ENCODE measurements at places on chromosomes 7 and 10. TPM values are rescaled to one million over a fixed set of nuclear protein-coding genes. Genes with fewer than 3 reads are reported as not detected.

The CLRN3 gene
- total RNA-seq, result not detected

DNA sequence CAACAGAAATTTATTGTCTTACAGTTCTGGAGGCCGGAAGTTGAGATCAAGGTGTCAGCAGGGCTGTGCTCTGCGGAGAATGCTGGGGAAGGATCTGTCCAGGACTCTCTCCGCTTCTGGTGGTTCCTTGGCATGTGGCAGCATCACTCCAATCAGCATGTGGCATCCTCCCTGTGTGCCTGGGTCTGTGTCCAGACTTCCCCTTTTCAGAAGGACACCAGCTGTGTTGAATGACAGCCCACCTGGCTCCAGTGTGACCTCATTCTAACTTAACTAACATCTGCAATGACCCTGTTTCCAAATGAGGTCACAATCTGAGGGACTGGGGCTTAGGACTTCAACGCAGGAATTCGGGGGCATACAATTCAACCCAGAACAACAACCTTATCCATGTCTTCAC, 141.9 kb downstream of the BMS1 start:
- DNase-seq, result no peak

DNA sequence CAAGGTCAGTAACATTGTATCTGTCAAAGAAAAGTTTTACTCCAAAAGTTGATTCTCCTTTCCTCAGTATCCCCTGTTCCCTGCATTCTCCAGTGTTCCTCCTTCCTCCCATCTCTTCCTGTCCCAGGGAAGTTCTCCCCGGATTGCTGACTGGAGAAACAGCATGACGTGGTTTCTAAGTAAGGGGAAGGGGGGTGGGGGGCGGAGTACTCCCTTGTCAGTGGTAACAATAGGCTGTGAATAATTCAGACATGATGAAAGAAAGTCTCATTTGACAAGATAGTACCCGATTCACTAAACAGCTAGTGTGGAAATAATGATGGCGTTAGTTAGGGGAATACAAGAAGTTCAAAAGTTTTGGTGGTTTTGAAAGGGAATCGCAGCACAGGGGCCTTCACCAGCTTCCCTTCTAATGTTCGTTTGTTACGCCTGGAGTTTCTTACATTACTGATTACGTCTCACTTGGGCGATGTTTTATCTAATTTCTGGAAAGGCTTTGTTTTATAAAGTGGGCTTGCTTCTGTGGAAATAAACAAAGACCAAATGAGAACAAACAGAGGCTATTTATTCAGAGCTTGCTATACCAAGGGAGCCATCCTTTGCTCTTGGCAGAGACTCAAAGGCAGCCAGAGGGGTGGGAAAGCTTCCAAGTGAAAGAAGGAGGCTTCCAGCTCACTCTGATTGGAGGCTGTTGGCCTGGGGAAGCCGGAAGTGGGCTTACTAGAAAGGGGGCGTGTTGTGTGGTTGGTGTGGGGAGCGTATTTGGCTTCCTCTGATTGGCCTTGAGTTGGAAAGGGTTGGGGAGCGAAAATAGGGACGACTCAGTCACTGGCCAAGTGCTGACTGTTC, 453.7 kb downstream of the SDK1 start:
- DNase-seq, result no peak

DNA sequence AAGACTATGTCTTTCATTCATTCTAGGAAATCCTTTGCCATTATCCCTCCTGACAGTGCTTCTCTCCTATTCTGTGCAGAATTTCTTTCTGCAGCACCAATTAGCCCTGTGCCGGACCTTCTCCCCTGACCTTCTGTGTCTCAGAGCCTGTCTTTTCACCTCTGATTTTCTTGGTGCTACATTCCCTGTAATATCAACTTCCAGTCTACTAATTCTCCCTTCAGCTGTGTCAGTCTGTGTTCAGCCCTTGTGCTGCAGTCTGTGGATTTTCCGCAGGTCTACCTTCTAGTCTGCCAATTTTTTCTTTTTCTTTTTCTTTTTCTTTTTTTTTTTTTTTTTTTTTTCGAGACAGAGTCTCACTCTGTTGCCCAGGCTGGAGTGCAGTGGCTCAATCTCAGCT, 115.8 kb downstream of the ELFN1 start:
- no peak for DNase-seq

- DNase-seq, result no peak
These were observed 68.0 kb downstream of the GBF1 start for GRCh38 chr10:102313221-102313896.

GRCh38 chr10:5927306-5927705, 37.3 kb downstream of the FBH1 start:
- no peak for DNase-seq

DNA sequence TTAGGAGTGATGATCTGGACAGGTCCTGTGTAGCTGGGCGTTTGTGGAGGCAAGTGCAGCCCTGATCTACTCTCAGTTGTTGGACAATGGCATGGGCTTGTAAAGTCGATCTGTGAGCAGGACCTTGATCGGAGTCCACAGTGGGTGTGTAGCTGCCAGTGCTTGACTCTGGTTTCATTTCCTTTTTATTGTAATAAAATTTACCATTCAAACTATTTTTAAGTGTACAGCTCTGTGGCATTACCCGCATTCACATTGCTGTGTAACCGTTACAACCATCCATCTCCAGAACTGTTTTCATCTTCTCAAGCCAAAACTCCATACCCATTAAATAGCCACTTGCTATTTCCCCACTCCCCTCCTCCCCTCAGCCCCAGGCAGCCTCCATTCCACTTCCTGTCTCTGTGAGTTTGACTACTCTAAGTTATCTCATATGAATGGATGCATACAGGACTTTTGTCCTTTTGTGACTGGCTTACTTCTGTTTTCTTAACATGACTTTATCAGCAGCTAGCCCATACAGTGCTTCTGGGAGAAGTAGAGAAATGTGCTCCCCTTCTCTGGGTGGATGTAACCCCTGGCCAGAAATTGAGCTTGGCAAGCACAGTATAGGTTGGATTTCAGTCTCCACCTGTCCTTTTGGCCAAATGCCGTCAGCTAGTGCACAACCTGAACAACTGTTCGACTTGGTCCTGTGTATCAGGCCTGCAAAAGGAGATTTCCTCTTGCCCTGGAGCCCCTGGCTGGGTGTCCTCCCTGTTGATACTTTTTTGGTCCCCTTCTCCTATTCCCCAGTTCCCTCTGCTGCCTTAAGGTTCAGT, 180.0 kb downstream of the LRMDA start:
- no peak for DNase-seq

- no peak for DNase-seq
These were observed 37.5 kb downstream of the AHCYL2 start for GRCh38 chr7:129262324-129262723.

GRCh38 chr7:30005464-30005863, 15.9 kb upstream of the SCRN1 start:
- no peak for DNase-seq

DNA sequence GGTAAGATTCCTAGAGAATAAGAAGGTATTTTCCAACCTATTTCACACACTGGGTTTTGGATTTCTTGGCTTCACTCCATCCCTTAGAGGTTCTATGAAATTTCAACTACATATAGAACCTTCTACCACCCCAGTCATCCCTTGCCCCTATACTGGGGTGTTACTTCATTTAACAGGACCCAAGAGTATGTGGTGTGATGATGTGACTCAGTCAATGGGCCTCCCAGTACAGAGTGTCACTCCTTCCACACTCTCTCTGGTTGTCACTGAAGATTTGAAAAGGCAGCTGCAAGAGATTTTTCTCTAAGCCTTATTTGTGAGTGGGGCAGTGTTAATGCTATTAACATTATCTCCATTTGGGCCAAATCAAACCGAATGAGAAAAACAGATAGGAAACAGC, 33.5 kb downstream of the FGFBP3 start:
- no peak for DNase-seq

GRCh38 chr7:158828133-158829020, 932 bp downstream of the ESYT2 start:
- DNase-seq, result no peak

DNA sequence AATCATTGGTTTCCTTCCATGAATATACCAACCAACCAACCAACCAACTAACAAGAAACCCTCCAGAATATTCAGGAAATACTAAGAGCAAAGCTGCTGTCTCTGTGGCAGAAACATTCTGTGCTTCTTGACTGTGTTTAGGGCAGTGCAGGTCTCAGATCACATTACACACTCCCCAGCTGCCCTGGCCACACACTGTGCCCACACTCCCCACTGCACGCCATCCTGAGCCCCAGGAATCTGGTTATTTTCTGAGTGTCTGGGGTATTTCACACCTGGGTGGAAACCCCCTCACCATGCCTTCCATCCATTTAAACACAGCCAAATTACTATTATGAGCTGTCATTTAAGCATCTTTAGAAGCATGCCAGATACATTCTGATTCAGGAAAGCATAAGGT, 183.7 kb upstream of the ANK3 start:
- DNase-seq, result no peak

DNA sequence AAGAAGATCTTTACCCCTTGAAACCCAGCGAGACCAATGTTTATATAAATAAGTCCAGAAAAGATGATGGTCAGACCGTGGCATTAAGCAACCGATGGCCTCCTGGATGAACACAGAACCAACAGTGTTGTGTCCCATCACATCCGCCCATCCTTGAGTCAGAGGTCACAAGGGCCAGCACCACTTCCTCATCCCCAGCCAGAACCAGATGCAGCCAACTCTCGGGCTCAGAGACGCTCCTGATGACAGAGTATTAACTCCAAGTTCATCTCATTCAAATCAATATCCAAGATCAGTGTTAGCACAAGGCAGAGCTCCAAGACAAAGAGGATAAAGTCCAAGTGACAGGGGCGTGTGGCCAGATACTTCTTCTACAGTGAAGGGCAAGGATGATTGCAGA, 63.5 kb downstream of the FAM53B start:
- DNase-seq, result no peak

DNA sequence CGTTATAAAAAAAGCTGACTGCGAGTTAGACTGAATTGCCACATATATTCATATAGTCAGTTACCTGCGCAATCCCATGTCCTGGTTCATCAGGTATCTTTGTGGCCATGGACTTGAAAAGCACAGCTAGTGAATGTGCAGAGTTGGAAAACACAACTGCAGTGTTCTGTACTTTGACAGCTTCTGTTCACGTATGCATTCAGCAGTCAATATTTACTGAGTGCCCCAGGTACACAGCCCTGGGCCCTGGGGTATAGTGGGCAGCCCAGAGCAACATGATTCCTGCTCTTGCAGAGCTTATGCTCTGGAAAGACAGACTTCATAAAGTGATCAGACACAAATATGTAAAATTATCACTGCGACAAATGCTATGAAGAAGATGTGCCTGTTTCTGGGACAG, 313.9 kb downstream of the PHTF2 start:
- DNase-seq, result no peak

The PLA2G12B gene
- not detected for total RNA-seq

The ELMO1 gene
- total RNA-seq, result 72.2 TPM

The ZNF33A gene
- 51.5 TPM for total RNA-seq

The IGFBP3 gene
- 884 TPM for total RNA-seq

- DNase-seq, result no peak
These were observed 99.6 kb upstream of the PCDH15 start for GRCh38 chr10:54900584-54900983.

- DNase-seq, result no peak
These were observed 236.3 kb upstream of the MKI67 start for GRCh38 chr10:128362514-128362913.

GRCh38 chr7:130379019-130379418, 1.3 kb upstream of the CPA1 start:
- no peak for DNase-seq

DNA sequence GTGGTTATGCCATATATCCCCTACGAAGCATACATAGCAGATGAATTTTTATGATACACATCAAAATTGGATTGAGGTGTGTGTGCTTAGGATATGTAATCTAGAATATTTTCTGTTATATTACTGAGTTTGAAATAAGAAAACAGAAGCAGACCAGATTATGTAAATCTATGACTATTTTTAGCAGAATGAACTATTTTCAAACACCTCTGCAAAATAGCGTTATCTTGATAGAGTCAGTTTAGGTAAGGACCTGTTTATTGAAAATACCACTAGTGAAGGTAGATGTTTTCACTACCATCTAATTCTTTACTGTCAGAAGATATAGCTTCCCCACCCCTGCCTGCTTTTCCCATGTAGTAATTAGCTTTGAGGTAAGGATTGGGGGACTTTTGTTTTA, 9.1 kb downstream of the LANCL2 start:
- DNase-seq, result no peak

DNA sequence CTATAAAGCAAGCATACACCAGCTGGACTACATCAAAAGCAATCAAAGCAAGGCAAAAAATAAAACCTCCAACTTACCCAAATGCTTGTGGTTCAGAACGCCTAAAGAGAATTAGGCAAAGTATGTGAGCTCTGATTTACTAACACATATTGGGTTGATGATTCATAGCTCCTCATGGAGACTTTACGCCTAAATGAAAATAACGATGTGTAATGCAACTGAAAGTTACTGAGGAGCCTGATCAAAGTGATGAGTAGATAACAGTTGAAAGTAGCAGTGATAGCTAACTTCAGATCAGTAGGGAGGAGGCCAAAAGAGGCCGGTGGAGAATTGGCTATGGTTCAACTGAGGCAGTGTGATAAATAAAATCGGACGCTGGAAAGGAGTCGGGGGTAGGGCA, 85.0 kb downstream of the MPP7 start:
- no peak for DNase-seq

- DNase-seq, result no peak
These were observed 4.2 kb upstream of the FOXL3 start for GRCh38 chr7:285731-286130.

The PLEKHS1 gene
- total RNA-seq, result 0.14 TPM

The TMEM213 gene
- not detected for total RNA-seq

The DCLRE1C gene
- 6.9 TPM for total RNA-seq

- no peak for DNase-seq
These were observed 175.4 kb downstream of the SKAP2 start for GRCh38 chr7:26688936-26689506.

The ANKRD61 gene
- not detected for total RNA-seq

DNA sequence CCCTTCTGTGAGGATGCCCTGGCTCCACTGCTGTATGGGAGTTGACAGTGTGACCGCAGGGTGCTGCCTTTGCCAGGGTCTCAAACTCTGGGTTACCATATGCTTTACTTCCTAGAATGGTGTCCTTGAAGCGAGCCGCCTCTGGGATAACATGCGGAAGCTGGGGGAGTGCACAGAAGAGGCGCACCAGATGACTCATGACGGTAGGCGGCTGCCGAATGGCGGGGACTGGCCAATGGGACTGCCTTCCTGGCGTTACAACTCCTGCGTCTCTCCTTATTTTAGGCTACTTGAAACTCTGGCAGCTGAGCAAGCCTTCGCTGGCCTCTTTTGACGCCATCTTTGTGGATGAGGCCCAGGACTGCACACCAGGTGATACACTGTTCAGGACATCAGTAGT, 27.3 kb downstream of the FBH1 start:
- DNase-seq, result no peak

The BLOC1S2 gene
- 14.1 TPM for total RNA-seq

The AKR1C8 gene
- total RNA-seq, result not detected

DNA sequence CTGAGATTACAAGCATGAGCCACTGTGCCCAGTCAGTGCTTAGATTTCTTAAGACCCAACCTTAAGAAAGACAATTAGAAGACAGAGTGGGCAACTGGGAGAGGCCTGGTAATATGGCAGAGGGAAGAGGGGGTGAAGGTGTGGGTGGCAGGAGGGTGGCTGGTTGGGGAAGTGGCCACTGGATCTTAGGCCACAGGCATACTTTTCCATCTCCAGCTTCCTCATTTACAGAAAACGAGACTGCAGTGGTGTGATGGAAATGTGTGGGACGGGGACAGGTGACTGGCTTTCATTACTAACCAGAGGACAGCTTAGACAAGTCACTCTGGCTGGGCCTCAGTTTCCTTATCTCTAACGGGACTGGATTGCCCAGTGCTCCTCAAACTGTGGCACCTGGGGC, 1.0 kb upstream of the FFAR4 start:
- no peak for DNase-seq

- no peak for DNase-seq
These were observed 44.5 kb downstream of the STARD3NL start for GRCh38 chr7:38222481-38223096.

- DNase-seq, result no peak
These were observed 80.8 kb downstream of the WDR11 start for GRCh38 chr10:120931999-120932398.

All from thoracic aorta (tissue), 2 donors.